ENCODE measurements at places on chromosomes 2 and 18.

- no peak for DNase-seq
Measured at GRCh38 chr2:216107760-216108159, 1.4 kb upstream of the XRCC5 start.

GRCh38 chr2:240401308-240401707 lies 34.2 kb upstream of the GPC1 start:
- DNase-seq, result no peak

DNA sequence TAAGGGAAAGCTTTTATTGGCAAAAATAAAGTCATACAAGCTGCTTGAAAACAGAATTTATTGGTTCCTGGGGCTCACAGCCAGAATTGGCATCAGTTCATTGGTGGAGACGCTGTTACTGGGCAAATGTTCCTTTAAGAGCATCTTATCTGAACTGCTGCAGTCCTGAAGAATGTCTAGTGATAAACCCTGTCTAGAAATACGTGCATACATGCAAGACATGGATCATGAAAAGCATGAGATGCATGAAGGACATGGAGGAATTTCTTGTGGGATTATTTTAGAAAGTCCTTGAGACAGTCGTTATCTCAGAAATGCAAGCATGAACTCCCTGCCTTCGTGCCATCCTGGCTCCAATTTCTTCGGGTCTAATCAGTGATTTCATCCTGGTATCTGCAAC lies 32.5 kb upstream of the FHOD3 start:
- no peak for DNase-seq

- no peak for DNase-seq
Measured at GRCh38 chr2:157244691-157245090, 12.8 kb upstream of the GALNT5 start.

DNA sequence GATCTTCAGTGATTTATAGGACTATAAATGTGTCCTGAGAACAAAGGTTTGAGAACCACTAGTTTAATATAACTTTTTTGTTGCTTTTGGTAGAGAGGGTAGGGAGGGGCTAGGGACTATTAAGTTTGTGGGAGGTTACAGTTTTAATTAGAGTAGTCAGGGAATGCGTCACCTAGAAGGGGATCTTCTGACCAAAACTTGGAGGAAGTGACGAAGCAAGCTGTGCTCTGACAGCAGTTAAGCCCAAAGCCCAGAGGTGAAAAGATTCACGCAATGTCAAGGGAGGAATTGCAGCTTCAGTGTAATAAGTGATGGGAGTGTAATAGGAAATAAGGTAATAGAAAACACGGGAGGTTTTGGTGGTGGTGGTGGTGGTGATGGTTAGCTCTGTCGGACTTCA lies 8.1 kb downstream of the TDRD15 start:
- DNase-seq, result no peak

GRCh38 chr18:3248062-3248657 lies 559 bp downstream of the MYL12A start:
- DNase-seq, result no peak

DNA sequence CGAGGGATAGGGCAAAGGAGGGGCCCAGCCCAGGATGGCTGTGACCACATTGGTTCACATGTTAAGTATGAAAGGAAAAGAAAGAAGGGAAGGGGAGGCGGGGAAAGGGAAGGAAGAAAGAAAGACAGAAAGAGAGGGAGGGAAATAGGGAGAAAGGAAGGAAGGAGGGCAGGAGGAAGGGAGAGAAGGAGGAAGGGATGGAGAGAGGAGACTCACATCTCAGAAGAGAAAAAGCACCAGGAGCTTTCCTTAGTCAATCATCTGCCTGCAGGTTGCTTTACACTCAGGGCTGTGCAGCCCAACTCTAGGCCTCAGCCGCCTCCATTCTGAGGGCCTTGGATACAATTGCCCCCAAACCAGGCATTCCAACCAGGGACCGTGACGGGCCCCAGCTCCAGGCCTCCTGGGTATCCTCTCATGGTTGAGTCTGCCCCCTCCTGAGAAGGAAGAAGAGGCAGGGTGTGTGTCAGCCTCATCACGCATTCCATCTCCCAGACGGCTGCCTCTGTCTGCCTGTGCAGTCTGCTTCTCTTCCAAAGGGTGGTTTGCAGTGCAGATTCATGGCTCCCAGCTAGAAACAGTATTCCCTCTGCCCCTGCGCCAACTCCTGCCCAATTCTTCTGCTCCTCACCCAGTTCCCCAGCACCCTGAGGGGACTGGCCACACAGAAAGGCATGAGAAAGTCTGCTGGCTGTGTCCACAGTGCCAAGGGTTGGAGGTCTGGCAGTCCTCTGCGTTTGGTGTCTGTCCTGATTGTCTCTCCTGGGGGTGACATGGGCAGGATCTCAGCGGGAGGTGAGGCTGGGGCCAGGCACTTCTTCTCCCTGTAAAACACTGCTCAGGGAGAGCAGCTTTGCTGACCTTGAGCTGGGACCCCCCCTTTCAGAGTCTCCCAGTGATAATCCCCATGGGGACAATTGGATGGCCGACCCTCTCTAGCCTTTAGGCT lies 163.3 kb downstream of the SMAD7 start:
- DNase-seq, result no peak

GRCh38 chr18:51614033-51614432 lies 416.6 kb upstream of the MEX3C start:
- no peak for DNase-seq

GRCh38 chr2:240426845-240427721 lies 8.4 kb upstream of the GPC1 start:
- peak; percentile 54 for DNase-seq

DNA sequence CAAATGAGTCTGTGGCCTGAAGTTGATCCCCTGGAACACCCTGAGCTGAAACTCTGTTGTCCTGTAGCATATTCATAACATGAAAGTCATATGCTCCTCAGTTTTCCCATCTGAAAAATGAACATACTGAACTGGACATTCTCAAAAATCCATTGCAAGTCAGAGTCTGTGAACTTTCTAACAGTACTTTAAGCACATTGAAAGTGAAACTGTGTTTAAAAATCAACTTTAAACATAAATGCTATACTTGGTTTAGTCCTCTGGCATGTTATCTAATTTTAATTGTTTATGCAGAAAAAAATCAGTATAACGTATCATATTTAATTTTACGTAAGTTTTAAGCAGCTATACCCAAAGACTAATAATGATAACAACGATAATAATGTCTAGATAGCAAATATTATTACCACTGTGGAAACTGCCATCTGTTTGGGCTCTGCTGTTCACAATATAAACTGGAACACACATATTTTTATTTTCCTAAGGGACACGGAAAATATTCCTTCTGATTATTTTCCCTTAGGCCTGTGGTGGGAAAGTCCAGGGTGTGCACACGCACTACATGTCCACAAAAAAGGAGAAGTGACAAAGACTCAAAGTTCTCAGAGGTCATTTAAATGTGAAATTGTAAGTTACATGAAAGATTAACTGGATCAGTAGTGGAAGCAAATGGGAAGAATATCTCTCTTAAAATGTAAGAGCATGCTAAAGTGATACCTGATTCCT lies 56.1 kb upstream of the TTN start:
- no peak for DNase-seq

DNA sequence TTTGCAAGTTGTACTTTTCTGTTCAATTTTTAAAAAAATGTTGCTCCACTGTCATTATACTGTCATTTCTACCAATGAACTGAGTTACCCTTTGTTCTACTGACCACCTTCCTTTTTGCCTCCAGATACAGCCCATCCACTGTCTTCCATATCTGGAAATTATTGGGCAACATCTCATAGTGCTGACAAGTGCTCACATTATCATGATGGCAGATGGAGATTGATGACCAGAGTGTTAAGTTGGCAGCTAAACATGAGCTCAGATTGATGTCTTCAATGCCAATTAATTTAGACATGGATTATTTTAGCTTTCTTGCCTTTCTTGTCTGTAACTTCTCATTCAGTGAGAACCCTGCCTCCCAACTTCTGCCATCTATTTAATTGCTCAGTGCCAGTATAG lies 76.6 kb downstream of the KIAA1328 start:
- no peak for DNase-seq

- DNase-seq, result peak; percentile 75
Measured at GRCh38 chr2:74690571-74690970, 36.5 kb downstream of the SEMA4F start.

DNA sequence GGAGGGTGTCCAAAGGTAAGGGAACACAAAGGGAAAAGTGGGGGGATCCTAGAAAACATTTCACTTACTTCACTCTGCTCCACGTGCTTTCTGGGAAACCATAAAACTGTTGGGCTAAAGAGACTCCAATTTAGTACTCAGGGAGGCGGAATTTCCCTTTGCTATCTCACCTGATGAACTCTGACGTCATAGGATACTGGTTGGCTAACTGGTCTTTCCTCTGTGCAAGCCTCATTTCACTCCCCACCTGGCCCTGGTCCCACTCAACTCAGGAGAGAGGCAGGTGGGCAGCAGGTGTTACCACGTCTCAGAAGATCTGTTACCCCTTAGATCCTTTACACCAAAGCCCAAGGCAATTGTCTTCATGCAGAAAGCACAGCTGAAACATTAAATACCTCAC lies 51.8 kb upstream of the PMAIP1 start:
- DNase-seq, result no peak

DNA sequence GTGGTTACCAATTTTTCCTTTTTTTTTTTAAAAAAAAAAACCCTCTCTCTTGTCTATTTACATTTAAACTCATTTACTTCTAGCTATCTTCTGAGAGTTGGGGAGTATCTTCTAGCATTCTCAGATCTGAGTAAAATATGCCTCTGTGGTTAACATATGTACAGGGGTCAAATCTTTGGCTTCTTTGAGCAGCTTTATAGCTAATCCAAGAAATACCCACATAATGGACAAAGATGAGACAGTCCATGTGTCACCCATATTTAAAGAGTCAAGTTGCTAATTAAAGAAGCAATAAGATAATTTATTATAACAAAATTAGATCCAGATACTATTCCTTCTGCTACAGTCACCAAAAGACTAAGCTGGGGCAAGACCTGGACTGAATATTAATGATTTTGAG lies 139.0 kb upstream of the HNRNPA3 start:
- no peak for DNase-seq

DNA sequence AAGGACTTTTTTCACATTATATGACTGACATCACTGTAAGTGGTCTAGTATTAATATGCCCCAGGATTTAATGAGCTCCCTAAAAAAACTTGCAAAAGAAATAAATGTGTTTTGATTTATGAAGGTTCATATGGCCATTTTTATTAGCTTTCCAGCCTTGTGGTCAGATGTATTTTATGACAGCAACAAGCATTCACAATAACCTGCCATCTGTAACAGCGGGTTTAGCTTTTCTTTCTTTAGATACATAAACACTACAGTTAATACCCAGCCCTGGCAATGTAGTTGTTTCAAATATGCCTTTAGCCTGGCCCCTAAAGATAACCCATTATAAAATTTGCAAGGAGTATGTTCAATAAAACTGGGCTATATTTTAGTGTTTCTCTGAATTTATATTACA lies 1063.8 kb downstream of the SOCS6 start:
- DNase-seq, result no peak

GRCh38 chr2:47051562-47051961 lies 103.5 kb downstream of the STPG4 start:
- no peak for DNase-seq

DNA sequence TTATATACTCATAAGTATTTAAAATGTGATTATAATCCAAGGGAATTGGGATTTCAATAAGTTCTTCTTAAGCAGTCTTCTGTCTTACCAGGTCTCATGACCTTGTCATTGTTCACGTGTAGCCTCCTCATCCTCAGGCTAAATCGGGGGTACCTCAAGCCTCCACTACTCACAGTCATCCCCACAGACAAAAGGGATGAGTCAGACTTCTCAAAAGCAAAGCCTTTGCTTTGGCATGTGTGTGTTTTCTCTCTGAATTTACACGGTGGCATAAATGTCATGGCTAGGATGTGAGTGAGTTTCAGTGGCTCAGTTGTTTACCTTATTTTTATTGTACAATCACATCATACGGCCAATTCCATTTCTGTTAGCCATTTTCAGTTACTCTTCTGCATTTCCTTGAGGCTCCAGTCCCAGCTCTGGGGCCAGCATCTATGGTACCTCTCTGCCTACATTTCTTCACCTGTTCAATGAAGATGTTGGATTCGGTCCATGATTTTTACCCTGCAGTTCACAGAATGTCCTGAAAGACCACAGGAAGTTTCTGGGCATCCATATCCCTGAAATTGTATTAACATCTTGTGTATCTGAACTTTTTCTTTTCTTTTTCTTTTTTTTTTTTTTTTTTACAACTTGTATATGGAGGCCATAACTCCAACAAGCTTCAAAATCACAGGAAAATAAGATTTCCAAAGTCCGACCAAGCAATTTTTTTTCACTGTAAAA lies 195.3 kb downstream of the FHOD3 start:
- DNase-seq, result no peak

DNA sequence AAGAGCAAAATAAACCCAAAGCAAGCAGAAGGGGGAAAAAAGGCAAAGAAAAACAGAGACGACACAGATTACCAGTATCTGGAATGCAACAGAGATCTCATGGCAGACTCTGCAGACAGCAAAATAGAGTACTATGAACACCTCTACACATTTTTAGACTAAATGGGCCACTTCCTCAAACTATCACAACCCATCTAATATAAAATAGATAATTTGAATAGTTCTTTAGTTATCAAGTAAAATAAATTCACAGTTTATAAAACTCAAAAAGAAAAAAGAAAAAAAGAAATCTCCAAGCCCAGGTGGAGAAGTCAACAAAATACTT lies 16.6 kb downstream of the SESTD1 start:
- no peak for DNase-seq

- DNase-seq, result no peak
Measured at GRCh38 chr2:8574196-8575037, 107.4 kb upstream of the ID2 start.

DNA sequence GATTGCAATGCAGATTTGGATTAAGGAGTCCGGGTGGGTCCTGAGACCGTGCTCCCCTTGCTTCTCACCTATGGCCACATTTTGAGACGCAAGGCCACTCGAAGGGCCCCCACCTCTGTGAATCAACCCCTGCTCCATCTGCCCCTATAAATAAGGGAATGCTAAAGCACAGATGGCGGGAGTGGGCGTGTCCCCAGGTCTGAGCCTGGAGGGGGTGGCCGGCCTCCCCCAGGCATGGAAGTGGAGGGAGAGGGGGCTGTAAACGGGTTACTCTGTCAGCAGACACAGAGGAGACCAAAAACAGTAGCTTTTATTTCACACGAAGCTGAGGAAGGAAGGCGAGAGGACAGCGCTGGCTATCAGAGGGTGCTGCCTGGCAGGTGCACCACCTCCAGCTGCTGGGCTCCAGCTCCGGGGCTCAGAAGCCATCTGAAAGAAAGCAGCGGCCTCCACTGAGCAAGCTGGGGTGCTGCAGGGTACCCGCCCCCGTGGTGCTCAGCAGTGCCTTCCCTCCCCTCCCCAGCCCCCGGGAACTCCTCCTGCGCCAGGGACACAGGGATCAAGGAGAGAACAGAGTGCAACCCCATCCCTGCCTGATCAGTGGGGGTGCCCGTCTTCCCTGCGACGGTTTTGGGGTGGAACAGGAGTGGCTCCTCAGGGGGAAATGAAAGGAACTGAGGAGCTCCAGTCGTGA lies 56.7 kb upstream of the RAB6C start:
- DNase-seq, result peak; percentile 77

- DNase-seq, result no peak
Measured at GRCh38 chr2:169129703-169130243, 60.4 kb downstream of the DHRS9 start.
